Activated naive CD8-positive, alpha-beta T cell treated with anti-CD3 and anti-CD28 coated beads for 36 hours (primary cell): ENCODE measurements at places on chromosomes 1 and 21. TPM values are rescaled to one million over a fixed set of nuclear protein-coding genes. Genes with fewer than 3 reads are reported as not detected.

Gene FAM167B
- not detected for total RNA-seq

Gene S100A1
- not detected for total RNA-seq

Gene MOB3C
- total RNA-seq: 8.7 TPM

DNA sequence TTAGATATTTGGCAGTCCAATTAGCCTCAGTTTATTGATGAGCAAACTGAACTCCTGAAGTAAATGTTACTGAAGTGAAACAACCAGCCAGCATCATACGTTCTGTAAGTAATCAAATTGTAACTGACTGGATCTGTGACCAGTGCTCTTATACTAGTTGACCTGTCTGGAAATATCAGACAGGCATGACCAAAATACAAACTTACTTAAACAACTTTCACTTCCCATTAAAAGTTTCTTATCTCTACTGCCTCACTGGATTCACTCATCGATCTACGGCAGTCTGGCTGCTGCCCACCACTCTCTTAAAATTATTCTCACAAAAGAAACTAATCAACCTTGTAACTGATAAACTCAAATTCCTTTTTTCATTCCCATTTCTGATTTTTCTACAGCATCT lies 56.4 kb downstream of the WDR3 start:
- DNase-seq: no peak
- H3K36me3 ChIP-seq: no peaks in the 10 kb centered on the region
- H3K27ac ChIP-seq: no peak overlapping the region
- H3K4me1 ChIP-seq: no peaks in the 10 kb centered on the region
- H3K4me3 ChIP-seq: no peak overlapping the region
- H3K27me3 ChIP-seq: peaks cover 24% of the 10 kb centered on the region

GRCh38 chr1:115077286-115077983 lies 11.9 kb downstream of the TSPAN2 start:
- H3K27ac ChIP-seq: no peak overlapping the region
- DNase-seq: no peak
- H3K4me1 ChIP-seq: peaks cover 24% of the 10 kb centered on the region
- no peaks in the 10 kb centered on the region for H3K27me3 ChIP-seq
- no peaks in the 10 kb centered on the region for H3K36me3 ChIP-seq

GRCh38 chr1:168031627-168032026 lies 94.8 kb upstream of the MPC2 start:
- H3K4me1 ChIP-seq: no peaks in the 10 kb centered on the region
- peaks cover 1% of the 10 kb centered on the region for H3K36me3 ChIP-seq
- no peak overlapping the region for H3K4me3 ChIP-seq
- DNase-seq: no peak
- no peaks in the 10 kb centered on the region for H3K27me3 ChIP-seq
- no peak overlapping the region for H3K27ac ChIP-seq

- H3K4me3 ChIP-seq: no peak overlapping the region
- H3K4me1 ChIP-seq: peaks cover 42% of the 10 kb centered on the region
- no peak for DNase-seq
These were observed 30.5 kb downstream of the MAN1C1 start for GRCh38 chr1:25647106-25647505.
